ENCODE measurements at places on chromosomes 1 and 21.

DNA sequence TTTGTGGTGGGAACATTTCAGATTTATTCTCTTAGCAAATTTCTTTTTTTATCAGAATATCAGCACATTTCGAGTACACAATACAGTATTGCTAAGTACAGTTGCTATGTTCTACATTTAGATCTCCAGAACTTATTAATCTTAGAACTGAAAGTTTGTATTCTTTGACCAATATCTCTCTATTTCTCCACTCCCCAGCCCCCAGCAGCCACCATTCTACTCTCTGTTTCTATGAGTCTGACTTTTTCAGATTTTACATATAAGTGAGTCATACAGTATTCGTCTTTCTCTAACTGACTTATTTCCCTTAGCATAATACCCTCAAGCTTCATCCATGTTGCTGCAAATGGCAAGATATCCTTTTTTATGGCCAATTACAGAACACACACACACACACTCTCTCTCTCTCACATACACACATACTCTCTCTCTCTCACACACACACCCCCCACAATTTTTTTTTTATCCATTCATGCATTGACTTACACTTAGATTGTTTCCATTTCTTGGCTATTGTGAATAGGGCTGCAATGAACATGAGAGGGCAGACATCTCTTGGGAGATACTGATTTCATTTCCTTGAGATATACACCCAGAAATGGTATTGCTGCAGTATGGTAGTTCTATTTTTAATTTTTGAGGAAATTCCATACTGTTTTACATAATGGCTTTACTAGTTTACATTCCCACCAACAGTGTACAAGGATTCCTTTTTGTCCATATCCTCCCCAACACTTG, 15.7 kb downstream of the RPTN start:
- no peak for DNase-seq

GRCh38 chr1:152533327-152533938, 19.2 kb downstream of the CRCT1 start:
- no peak for DNase-seq

DNA sequence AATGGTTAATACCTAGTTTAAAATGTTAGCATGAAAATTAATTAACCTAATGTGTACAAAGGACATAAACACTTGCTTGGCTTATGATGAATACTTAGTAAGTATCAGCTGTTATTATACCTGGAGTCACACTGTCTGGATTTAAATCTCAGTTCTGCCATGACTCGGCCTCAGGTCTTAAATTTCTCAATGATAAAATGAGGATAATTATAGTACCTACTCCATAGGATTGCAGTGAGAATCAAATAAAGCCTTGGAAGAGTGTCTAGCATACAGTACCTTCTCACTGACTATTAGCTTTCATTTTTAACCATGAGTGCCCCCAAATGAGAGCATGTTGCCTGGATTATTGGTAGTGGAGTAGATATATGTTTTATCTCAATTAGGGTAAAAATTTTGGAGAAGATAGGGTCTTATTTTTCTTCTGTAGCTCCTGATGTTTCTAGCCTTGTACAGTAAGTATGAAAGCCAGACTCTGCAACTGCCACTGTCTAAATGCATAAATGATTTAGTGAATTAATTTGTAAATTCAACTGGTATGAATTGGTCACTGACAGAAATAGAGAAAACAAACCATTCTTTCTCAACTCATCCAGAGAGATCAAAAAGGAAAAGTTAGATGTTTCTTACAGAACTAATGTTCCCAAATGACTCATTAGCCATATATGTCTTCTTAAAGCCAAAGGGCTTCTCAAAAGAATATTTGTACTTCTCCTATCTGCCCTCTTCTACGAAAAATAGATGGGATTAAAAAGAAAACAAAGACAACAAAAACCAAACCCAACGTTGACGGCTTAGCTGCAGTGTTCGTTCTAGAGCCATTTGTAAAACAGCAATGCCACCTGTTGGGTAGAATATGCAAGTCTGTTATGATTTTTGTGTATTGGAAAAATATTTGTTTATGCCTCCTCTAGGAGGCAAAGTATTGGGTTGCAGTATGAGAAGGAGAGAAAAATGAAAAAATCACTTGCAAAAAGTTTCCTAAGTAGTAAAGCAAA, 53.8 kb upstream of the MROH9 start:
- no peak for DNase-seq

GRCh38 chr1:53685272-53686051, 53.5 kb downstream of the GLIS1 start:
- DNase-seq, result no peak

DNA sequence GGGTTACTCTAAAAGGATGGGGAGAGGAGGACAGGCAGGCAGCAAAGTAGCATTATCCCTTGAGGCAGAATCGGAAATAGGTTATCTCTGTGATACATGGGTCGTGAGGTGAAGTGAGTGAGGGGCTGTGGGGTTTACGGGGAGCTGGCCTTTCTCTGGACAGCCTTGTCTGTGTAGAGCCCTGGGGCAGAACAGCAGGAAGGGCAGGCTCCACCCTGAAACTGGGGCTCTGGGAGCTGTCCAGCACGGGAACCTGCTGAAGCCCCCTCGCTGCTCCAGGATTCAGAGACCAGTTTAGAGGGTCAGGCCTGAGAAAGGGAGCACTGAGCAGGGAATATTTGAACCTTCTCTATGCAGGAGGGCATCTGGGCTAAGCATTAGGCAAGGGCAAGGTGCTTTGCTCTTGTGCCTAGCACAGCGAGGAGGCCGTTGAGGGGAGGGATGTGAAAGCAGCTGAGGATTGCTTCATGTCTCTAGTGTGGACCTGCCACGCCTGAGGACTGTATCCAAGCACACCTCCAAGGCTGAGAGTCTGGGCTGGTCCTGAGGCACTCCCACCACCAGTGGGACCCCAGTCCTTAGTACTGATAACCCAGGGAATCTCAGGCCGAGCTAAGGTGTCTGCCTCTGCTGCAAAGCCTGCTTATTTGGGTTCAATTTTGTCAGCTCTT, 55.8 kb downstream of the NAV1 start:
- no peak for DNase-seq

GRCh38 chr1:150696590-150696989, 364 bp downstream of the GOLPH3L start:
- DNase-seq, result no peak
